Fibroblast of the aortic adventitia (primary cell): ENCODE measurements at places on chromosomes 3 and 15.

GRCh38 chr3:157160658-157161424, 894 bp upstream of the CCNL1 start:
- DNase-seq = peak; percentile 98

DNA sequence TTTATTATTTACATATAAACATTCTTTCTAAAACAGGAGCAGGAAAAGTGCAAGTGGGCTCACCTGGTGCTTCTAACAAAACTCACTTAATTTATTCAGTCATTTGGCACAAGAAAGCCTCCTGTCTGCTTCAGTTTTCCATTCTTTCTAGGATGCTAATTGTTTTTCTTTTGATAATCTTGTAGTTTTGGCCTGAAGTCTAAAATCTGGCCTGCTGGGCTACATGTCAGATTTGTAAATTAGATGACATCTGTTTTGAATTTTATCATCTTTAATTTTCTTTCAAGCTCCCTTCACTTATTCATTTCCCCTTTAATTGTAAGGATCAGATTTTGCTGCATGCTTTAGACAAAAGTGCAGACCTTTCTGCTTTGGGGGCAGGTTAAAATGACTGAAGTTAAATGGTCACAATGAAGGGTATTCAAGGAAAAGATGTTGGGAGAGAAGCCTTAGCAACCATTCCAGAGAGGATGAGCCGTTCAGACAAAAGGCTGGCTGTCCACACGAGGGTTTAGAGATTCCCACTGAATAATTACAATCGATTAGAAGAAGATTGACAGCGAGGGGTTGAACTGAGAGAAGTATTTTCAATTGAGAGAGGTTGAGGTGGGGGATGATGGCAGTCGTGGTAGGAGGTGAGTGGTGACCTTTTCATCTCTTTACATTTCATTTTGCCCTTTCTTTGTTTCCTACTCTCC, 59.9 kb upstream of the PTX3 start:
- DNase-seq = peak; percentile 76

DNA sequence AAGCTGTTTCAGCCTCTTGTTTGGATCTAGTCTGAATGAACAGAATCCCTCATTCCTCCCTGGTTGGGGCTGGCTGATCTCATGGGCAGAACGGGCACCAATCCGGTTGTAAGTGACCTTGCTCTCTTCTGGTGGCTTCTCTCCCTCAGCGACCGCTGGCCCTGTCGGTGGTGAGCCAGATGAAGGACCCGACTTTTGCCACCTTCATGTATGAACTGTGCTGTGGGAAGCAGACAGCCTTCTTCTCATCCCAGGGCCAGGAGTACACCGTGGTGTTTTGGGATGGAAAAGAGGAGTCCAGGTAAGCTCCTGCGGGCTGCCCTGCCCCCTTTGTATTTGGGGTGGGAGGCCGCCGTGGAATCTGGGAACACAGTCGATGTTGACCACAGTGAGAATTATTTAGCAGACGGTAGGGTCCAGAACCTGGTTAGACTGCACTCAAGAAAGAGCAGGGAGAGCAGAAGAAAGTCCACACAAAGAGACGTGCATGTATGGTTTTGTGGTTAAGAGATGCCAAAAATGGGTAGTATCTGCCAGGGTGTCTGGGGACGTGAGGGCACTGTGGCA, 138.8 kb downstream of the LRRK1 start:
- no peak for DNase-seq

GRCh38 chr3:139758654-139759291, 81.0 kb upstream of the NMNAT3 start:
- peak; percentile 51 for DNase-seq

DNA sequence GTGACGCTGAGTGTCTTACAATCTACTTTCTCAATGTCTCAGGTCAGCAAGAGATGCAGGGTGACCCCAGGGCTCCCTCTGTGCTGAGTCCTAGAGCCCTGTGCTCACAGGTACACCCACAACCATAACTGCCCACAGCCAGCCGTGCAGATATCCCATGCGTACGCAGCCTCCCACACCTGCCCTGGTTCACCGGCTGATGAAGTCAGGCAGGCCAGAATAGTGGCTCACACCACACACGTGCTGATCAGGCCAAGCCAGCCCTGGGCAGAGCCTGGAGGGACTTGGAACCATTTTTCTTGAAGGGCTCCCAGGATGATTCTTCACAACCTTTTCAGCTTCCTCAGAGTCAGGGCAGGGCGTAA, 63.6 kb upstream of the RPL32 start:
- no peak for DNase-seq

- DNase-seq = no peak
Measured at GRCh38 chr3:100760377-100760776, 51.1 kb downstream of the TFG start.

DNA sequence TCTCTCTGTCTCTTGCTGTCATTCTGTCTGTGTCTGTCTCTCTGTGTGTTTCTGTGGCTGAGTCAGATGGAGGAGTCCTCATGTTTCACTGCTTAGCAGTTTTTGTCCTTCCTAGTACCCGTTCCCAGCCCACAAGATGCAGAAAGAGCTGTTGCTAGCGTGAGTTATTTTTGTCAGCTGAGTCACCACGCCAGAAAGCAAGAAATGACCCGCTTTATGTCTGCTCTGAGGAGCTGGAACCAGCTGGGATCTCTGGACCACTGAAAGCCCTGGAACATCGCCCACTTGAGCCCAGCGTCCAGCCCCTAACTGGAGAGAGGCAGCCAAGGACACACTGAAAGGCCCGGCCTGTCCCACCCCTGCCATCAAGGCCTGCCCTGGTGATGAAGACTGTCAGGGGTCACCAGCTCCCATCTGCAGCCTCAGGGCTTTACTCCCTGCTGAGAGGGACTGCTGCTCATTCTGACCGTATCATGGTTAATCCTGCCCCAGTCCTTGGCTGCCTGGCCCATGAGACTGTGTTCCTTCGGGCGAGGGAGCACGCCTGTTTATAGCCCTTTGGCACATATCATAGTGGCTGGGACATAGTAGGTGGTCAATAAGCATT, 101.7 kb upstream of the TPM1 start:
- peak; percentile 92 for DNase-seq

- DNase-seq = peak; percentile 24
Measured at GRCh38 chr3:196585044-196585757, 16.7 kb downstream of the FBXO45 start.

GRCh38 chr3:39137991-39138803, 15.2 kb downstream of the CSRNP1 start:
- no peak for DNase-seq

DNA sequence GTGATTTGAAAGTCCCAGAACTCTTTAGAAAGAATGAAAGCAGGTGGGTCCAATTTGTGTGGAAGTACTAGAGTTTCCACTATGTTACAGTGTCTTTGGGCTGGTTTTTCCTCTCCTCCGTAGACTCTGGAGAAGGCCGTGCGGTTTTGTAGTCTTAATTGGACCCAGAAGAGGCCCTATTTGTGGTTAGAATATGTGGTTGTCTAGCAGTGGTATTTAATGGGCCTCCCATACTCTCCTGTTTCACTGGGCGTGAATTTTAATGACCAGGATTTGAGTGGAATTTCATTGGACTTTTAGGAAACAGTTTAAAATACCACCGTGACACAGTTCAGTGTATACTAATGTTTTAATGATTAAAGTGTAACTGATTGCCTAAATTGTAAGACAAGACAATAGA, 182.3 kb downstream of the BBX start:
- DNase-seq = no peak

DNA sequence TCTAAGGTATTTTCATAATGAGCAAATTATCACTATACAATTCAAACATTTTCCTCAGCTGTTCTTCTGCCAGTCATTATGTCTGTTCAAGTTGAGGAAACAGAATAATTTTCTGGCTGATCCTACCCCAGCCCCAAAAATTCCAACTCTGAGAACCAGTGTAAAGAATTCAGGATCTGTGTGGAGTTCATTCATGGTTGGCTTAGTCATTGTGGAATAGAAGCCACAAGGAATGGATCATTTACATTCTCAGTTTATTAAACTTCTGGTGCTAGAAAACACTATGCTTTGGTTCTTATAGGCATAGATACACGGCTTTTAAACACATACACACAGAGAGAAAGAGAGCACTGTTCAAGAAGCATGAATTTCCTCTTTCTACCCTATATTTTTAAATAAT, 134.6 kb downstream of the CMSS1 start:
- peak; percentile 49 for DNase-seq

GRCh38 chr3:70096376-70097066, 97.0 kb downstream of the SAMMSON start:
- no peak for DNase-seq

DNA sequence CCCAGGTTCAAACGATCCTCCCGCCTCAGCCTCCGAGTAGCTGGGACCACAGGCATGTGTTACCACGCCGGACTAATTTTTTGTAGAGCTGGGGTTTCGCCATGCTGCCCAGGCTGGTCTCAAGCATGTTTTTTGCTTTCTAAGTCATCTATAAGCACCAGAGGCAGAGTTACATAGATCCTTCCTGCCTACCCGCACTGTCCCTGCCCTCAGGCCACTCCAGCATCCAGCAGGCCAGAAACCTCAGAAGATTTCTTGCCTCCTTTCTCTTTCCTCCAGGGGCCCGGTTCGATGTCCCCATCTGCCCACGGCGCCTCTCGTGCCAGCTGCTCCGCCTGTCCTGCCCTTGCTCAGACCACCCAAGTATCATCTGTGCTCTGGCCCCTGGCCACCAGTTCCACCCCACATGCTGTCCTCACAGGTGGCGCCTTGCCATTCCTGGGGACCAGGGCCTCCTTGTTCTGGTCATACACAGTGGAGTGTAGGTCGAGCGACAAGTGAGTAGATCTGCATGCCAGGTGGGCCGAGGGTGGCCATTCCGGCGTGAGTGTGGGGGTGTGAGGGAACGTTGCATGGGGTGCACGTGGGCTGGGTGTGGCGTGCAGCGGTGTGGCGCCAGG, 27.3 kb downstream of the KLHDC8B start:
- DNase-seq = no peak

DNA sequence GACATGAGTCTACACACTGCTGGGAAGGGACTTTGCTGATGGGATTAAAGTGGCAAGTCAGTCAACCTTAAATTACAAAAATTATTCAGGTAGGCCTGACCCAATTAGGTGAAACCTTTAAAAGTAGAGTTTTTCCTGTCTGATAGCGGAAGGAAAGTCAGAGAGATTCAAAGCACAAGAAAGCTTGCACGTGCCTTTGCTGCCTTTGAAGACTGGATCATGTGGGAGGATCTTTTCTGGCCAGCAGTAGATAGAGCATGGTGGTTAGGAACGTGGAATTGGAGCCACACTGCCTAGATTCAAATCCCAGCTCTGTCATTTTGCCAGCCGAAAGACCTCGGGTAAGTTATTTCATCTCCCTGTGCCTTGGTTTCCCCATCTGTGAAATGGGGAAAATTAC, 265.8 kb upstream of the PROK2 start:
- no peak for DNase-seq

GRCh38 chr15:40063563-40064011, 24.6 kb upstream of the SRP14 start:
- DNase-seq = peak; percentile 89

- no peak for DNase-seq
Measured at GRCh38 chr3:24197809-24198208, 252.7 kb downstream of the NR1D2 start.

DNA sequence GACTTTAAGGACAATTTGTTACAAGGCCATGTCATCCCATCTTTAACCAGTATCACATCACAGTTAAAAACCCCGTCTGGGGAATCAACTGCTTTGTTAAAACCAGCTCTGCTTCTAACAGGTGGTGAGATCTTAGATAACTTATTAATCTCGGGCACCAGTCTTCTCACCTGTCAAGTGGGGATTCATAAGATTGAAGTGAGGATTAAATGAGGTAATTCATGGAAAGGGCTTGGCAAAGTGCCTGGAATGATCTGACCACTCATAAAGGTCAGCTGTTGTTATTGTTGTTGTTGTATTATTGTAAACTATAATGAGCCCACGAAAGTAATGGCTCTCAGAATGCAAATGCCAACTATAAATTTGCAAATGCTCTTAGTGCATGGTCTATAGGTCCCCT, 30.1 kb upstream of the SLC24A5 start:
- DNase-seq = no peak

- no peak for DNase-seq
Measured at GRCh38 chr3:66019896-66020295, 18.8 kb downstream of the MAGI1 start.
